ENCODE measurements at places on chromosomes 16 and 17.

- no peak for DNase-seq
Measured at GRCh38 chr16:3094289-3095027, 4.6 kb downstream of the ZSCAN10 start.

DNA sequence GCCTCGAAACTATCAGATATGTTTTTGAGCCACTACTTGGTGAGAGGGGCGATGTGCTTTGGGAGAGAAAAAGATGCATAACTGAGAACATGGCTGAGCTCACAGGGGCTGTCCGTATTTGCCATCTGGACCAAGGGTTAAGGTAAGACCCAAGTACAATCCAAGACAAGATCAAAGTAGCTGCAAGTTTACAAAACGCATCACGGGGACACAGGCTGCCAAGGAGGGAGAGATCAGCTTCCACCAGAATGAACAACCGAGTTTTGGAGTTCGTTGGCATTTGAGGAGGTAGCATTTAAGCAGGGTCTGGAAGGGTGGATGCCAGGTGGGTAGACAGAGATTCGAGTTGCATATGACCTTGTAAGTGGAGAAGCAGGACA is 2.2 kb downstream of the PITPNC1 start:
- no peak for DNase-seq

DNA sequence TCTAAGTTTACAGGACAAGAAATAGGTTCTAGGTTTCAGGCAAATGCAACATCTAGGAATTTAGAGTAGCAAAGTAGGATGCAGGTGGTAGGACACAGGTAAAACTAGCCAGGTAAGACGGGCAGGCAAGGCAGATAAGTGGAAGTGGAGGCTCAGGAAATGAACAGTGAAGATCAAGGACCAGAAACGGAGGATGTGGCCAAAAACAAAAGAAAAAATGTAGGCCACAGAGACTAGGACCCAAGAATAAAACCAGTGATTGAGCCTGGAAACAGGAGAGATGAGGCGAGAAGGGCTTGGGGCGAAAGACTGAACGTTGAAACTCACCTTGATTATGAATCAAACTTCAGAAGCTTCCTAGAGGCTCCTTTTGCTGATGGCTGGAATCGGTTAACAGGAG is 24.0 kb downstream of the CPSF4L start:
- no peak for DNase-seq

DNA sequence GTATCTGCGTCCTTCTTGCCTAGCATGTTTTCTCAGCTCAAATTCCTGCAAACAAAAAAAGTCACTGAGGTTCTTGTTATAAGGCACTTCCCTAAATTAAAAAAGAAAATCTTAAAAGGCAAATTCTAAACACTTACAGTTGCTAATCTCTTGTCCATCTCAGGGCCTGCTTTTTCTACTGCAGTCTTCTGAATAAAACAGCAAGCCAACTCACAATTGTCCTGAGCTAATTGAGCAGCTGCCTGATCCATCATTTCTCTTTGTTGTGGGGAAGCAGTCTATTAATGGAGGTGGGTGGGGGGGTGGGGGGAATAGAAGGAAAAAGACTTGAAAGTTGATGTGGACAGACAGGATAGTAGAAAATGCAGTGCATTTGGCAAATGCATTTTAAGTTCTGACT is 27.0 kb downstream of the SETD6 start:
- no peak for DNase-seq

GRCh38 chr17:17079336-17079735 is 37.1 kb downstream of the MPRIP start:
- DNase-seq: no peak

DNA sequence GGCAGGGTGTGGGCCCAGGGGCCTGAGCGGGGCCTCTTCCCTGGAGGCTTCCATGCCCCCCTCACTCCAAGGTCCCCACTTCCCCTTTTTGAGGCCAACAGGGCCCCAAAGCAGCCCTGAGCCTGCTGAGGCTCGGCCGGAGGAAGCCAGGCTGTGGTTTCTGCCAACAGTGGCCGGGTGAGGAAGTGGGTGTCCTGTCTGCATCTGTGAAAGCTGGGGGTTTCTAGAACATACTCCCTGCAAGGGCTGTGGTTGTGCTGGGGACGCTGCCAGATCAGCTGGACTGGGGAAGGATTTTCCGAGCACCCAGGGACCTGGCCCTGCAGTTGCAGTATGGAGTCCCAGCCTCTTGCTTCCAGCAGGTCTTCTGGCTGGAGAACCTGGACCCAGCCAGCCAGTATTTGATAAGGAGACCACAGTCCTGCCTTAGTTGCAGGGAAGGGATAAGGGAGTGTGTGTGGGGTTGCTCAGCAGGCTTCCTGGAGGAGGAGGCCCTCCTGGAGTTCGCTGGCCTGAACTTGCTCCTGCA is 15.7 kb downstream of the ADCY7 start:
- DNase-seq: peak; percentile 74

DNA sequence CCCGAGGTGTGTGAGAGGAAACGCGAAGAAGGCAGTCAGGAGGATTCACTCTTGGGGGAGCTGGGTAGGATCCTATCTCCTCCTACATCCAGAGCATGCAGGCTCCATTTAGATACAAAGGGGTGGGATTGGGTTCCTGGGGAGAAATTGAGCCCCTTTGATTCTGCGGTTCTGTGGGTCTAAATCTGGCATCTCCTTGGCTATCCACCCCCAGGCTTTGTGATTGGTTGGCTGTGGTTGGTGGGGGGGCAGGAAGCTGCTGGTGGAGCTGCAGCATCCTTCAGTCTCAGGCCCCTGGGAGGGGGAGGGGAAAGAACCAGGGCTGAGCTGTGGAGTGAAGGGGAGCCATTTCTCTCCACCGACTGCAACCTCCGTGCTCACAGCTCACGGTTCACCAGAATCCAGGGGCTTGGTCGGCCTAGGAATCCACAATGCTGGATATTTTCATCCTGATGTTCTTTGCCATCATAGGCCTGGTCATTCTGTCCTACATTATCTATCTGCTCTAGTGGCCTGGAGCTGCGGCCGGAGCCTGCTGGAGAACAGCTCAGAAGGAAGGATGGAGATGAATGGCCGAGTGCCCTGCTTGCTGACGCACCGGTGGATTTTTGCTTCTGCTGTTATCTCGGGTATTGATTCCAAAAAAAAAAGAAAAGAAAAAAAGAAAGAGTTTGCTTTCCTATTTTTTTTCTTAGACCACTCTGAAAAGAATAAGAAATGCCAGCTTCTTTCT is at the start of gene LASP1NB:
LASP1NB (plus strand) TSS at position 352 of the 733 bp plus-strand sequence.
- DNase-seq: peak; percentile 51

- DNase-seq: no peak
Measured at GRCh38 chr16:52296076-52296475, 250.9 kb downstream of the TOX3 start.

DNA sequence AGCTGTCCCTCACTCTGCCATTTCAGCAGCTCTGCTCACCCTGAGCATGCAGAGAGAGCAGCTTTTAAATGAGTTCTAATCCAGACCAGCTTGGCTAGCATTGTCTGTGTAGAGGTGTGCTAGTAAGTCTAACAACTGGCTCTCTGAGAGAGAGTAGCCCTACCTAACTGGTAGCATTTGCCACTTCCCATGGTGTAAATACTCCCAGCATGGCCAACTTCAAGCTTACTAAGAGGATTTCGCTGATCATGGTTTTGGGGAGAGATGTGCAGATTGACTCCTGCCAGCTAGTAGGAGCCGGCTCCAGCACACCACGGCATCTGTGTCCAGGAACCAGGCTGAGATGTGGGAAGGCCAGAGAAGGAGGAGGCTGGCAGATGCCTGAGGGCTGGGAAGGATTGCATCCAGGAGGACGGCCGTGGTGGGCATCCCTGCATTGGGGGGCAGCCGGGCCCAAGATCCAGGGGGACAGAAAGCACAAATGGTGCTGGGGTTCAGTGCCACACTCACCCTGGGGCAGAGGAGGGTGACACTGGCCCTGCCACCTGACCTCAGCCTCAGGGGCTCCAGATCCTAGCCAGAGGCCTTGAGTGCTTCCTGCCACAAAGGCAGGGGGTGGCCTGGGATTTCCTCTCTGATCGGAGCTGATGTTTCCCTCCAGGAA is 394.9 kb upstream of the TNRC6C start:
- DNase-seq: no peak

DNA sequence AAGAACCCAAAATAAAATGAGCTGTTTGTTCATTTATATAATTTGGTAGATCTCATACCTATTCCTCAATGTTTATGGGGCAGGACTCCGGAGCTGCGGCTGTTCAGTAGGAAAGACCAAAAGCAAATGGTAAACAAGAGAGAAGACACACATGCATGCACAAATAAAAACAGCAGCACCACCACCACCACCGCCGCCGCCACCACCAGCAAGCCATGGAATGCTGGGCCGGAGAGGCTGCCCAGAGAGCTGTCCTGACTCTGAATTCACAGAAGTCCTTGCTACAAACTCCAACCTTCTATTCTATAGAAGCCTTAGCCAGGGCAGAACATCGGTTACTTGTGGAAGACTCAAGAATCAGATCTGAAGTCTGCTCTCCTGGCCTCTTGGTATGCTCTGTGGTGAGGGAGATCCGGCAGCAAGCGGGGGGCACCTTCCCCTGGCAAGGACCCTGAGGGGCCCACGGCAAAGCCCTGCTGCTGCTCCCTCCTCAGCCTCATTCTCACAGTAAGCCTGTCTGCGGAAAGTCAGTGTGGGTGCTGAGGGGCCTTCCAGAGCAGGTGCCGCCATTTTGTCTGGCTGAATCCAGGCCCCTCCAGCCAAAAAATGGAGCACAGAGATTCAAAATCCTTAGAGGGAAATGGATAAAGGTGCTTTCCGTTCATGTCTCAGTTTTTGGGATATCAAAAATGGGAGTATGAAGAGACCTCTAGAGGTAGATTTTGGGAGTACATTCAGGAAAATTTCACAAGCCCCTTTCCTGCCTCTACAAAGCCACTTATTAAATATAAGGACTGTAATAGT is 6.4 kb upstream of the FOXJ1 start:
- DNase-seq: peak; percentile 12

DNA sequence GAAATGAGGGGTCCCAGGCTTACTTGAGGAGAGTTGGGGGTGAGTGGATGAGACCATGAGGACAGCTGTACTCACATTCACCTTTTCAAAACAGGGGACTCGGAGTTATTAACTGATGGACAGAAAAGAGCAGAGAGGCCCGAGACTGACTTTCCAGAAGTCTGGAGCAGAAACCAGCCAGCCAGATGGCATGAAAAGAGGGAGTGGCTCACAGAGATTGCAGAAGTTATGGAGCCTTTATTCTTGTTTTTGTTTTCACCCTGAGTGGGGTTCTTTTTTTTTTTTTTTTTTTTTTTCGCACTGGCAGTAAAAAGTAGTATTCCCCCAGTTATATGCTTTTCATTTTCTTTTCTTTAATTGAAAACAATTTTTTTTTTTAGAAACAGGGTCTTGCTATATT is 18.9 kb downstream of the TVP23A start:
- no peak for DNase-seq

DNA sequence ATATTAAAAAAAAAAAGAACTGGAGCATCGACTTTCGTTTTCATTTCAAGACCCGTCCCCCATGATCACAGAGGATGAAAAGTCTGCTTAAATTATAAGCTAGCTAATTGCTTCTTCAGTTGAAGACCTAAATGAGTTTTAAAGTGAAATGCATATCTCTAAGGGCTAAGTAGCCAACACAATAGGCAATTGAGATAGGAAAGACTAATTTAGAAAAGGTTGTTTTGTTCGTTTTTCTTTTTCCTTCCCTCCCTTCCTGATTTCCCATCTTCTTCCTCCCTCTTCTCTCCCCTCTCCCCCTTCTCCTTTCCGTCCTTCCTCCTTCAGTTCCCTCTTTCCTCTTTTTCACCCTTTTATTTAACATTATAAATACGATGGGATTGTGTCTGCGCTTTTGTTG is 377.2 kb downstream of the WWOX start:
- DNase-seq: no peak

GRCh38 chr16:84985079-84986065 is 26.0 kb downstream of the ZDHHC7 start:
- peak; percentile 97 for DNase-seq

DNA sequence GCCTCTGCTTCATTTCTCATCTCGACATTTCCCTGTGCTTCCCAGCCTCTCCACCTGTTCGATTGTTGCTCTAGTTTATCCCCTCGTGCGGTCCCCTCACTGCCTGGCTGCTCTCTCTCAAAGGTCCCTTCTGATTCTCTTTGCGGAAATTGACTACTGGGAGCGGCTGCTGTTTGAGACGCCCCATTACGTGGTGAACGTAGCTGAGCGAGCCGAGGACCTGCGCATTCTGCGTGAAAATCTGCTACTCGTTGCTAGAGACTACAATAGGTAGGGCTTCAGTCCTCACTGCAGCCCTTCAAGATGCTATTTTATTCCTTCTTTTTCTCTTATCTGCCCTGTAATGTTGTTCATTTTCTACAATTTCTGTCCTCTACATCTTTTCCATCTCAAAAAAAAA is 39.4 kb downstream of the DNAH2 start:
- DNase-seq: no peak

- DNase-seq: no peak
Measured at GRCh38 chr16:70662991-70663523, 16.7 kb downstream of the IL34 start.

DNA sequence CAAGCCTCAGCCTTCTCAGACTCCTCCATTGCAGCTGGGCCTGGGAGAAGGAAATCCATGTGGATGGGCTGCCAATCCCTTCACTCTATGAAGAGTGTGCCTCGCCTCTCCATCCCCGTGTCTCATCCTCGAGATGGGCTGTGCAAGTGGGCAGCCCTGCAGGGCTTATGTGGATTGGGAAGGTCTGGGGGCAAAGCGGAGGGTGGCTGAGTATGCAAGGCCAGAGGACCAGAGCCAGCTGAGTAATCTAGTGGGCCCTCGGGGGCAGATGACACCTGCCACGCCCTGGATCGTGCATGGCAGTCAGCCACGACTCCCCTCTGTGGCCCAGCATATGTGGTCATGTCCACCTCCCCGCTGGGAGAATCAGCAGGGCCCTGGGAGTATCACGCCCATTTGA is 78.9 kb downstream of the IRX5 start:
- DNase-seq: no peak

DNA sequence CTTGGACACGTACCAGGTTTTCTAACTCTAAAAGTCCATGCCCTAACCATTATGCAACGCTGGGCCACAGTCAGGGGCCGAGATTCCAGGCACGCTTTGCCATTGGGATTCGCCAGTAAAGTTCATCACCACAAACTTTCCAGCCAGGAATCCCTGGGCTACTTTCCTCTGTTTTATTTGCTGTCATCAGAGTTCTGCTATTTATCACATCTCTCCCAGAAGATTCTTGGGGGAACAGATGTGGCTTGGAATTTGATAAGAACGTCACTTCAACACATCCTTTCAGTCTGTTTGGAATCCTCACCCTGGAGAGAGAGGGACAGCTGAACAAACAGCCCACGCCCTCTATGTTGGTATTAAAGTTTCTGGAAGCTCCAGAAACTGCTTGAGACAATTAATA is 109.6 kb upstream of the CACNG3 start:
- peak; percentile 33 for DNase-seq

DNA sequence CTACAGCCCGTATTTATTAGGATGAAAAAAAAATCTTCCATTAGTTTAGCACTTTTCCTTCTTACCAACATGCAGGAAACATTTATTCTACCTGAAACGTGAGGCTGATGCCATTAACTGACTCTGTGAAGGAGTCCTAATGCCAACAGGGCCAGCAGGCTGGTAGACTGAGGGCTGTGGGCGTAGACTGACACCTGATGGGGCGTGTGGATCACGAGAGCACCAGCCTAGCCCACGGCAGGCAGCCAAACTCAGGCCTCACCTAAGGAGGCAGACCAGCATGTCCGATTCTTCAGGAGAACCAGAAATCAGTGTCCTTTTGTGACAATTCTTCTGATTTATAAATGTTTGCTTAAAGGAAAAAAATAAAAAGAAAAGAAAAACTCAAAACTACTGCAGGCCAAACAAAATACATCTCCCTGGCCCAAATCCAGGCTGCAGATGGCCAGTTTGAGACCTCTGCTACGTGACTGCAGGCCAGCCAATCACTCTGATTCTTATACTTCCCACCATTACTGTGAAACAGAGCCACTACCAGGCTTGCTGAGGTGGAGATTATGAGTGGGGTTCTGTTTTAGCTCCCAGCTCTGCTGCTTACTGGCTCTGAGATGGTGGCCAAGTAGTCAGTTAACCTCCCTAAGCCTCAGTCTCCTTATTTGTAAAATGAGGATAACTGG is 66.5 kb downstream of the GNAO1 start:
- no peak for DNase-seq

Data from fibroblast of lung (primary cell).